Stimulated activated CD4-positive, alpha-beta T cell treated with anti-CD3 and anti-CD28 coated beads, Interleukin-1b, Interleukin-23, amount 100 ng/mL, for 24 hours (primary cell): ENCODE measurements at places on chromosomes 5 and 9.

DNA sequence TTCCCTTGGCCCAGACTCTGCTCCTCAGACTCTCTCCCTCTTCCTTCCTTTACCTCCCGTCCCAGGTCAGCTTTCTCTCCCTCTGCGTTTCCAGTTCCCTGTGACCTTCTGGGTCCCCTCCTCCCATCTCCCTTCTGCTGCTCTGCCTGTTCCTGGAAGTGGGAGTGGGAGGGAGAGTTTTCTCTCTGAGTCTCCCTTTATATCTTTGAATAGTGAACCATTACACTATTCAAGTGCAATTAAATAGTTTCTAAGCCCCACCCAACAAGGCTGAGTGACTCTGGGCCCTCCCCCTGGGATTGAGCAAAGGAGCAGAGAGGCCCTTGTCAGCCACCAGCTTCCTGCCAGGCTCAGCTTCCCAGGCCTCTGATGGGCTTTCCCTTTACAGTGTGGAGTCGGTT is 34.8 kb downstream of the THBS4 start:
- DNase-seq, result no peak

DNA sequence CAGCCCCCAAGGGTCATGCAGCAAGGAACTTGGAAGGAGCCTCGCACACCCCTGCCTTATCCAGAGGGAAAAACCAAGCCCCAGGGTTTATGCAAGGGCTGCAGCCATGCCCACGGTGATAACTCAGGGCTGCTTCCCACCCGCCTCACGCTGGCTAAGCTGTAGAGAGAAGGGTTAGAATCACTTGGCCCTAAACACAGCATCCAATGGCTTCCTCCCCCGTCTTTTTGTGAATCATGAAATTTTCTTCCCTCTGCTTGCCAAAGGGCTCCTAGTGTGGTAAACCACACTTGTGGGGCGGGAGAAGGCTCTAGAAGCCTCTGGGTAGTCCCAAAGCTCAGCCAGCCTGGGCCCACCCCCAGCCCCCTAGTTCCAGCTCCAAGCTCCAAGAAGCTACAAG is 55.9 kb upstream of the ORM1 start:
- no peak for DNase-seq

DNA sequence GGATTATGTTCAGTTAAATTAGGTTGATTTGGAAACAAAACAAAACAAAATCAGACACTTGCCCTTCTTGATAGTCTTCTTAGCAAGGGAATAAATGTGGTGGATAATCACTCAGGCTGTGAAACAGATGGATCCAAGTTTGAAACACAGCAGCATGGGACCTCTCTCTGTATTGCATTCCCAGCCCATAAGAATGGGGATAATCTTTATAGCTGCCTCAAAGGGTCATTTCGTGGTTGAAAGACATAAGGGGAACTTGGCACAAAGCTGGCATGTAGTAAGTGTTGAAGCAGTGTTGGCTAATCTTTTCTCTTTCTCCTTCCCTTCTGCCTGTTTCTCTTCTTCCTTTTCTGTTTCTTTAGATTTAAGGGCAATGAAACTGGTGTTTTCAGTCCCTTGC is 333.9 kb upstream of the TLE4 start:
- no peak for DNase-seq

DNA sequence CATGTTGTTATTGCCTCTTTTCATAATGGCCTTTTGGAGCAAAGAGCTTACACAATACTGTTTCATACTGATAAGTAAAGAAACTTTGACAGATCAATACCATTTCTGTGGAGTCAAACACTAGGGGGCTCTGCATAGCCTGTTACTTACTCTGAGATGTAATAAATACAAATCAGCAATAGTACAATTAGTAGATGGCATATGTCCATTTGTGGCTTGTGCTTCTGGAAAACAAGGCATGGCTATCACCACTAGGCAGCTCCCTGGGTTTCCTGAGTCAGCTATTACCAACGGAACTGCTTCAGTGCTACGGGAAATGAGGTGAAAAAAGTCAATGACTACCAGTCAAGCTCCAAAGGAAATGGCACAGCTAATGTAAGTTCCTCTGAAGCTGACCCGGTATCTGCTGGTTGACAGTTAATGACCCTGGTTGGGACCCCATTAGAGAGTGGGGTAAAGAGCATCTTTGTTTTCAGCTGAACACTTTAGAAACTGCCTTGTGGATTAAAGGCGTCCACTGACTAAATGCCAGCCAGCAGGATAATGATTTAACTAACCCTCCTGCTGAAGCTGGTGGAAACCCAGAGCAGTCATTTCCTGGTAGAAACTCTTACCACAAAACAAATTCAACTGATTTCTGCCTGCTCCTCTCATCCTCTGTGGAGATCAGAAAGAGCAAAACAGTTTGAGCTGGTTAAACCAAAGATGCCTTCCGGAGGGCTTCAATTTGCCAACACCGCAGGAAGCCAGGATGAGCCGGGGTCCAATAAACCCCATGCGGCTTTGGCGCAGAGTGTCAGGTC is 69.0 kb upstream of the FAM169A start:
- no peak for DNase-seq

- DNase-seq, result no peak
Measured at GRCh38 chr9:133127340-133127981, 6.4 kb upstream of the RALGDS start.

DNA sequence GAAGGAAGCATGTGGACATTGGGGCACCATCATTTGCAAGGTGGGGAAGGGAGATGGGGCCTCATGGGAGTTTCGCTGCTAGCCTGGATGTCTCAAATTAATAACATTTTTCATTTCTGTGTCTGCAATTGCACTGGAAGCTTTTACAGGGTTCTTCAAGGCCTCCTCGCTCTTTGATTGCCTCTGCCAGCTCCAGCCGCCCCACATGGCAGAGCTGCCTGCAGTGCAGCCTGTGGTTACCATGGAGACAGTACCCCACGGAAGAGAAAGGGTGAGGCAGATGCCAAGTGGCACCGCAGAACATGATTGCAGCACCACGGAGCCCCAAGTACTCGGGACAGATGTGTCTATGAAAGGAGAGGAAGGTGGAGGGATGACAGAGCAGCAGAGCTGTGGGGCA is 25.4 kb downstream of the CTNND2 start:
- no peak for DNase-seq

DNA sequence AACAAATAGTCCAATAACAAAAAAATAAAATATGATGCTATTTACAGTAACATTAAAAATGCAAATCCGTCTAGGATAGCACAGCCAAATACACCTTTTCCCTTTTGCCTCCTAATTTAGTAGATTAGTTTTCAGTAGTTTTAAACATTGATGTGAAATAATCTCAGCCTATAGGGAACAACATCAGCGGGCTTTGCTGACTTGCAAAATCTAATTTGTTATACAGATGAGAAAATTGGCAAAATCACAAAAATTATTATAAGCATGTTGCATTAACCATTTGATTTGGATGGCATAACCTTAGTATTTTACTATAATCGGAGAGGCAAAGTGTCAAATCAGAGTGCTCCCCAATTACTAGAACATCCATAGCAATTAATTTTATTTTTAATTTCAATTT is 563.5 kb downstream of the CDH18 start:
- no peak for DNase-seq

GRCh38 chr9:116482740-116483139 is 204.4 kb upstream of the TRIM32 start:
- DNase-seq, result no peak

GRCh38 chr9:85658716-85659115 is 83.0 kb downstream of the AGTPBP1 start:
- no peak for DNase-seq

DNA sequence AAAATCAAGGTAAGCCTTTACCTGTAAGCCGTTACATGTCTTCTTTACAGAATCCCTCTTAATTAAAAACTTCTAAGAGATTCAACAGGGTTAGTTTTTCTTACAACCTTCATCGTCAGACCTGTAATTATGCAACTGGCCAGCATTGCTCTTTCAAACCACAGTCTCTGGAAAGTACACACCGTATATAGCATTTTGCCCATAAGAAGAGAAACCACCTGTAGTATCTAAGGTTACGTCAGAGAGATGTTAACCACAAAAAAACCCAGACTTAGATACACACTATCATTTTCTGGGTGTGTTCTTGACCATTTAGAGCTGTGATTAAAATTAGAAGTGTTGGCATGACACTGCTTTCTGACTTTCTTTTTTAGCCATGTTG is 140.0 kb downstream of the MUSK start:
- DNase-seq, result no peak
